ENCODE measurements at places on chromosomes 2 and 18.
A peak's percentile ranks its signal among the peaks of the same experiment; 100 is the strongest.

- DNase-seq, result peak; percentile 22
Measured at GRCh38 chr2:8872821-8873432, 35.5 kb upstream of the KIDINS220 start.

DNA sequence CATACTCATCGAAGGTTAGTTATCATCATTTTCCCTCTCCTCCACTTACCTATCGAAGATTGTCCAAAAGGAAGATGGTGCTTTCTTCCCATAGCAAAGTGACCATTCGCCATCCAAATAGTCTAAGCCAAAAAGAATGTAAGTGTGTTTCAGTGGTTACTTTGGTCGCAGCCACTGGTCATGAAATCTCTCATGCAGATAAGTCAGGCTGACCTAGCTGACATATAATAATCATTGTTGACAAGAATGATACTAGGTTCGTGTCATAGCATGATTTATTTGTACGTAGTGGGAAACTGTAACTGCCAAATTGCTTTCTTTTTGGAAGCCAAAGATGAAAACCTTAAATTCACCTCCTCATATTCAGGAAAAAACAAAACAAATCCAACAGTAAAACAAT is 89.6 kb upstream of the PMAIP1 start:
- DNase-seq, result no peak

GRCh38 chr2:204027091-204027490 is 90.5 kb downstream of the ICOS start:
- peak; percentile 20 for DNase-seq

GRCh38 chr2:67083951-67084350 is 313.2 kb upstream of the ETAA1 start:
- DNase-seq, result no peak

GRCh38 chr2:203814661-203815540 is 52.7 kb upstream of the CTLA4 start:
- DNase-seq, result peak; percentile 51

DNA sequence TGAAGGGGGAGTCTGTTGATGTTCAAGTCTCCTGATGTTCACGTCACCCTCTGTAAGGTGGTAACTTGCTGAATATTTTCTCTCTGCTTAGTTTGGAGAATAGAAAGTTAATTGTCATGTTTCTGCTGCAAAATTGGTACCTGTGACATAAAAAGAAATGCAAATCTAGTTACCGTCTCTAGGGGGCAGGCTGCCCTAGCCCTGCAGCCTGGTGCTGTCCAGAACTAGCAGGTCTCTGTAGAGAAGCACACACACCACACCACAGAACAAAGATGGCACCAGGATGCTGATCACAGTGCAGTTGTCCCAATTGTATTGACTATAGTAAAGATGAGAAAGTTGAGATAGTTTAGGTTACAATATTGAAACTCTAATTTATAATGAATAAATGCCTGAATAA is 47.0 kb downstream of the SLC9A4 start:
- DNase-seq, result no peak

GRCh38 chr2:12073217-12073852 is 326.9 kb downstream of the LPIN1 start:
- no peak for DNase-seq

DNA sequence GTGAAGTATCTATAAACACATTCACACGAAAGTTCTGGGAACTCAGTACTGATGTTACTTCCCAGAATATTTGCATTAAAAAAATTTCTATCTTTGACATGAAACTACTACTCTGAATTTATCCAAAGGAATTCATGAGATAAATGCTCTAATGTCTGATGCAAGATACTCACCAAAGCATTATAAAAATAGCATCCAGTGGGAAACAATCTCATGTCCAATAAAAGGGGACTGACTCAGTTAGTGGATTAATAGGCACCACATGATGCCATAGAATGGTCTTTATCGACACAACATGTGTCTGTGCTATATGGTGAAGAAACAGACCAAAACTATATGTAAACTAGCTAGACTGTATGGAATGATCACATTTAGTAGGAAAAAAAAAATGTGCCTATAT is 33.9 kb downstream of the LAMA3 start:
- DNase-seq, result no peak

GRCh38 chr2:25851740-25852503 is 26.4 kb downstream of the ASXL2 start:
- peak; percentile 67 for DNase-seq

DNA sequence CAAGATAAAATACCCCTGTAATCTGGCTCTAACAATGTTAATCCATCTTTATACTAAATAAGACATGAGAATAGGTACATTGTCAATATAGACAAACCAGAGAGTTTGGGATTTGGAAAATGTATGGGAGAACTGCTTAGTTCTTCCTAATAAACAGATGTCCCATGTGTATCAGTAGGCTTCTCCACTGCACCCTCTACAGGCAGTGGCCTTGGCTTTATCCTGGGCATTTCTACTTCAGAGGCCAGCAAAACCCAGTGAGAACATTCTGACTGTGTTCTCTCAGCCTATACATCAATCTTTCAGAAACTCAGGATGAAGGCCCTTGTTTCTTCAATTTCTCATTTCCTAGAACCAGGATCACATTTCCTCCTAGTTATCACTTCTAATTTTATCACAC is 1167.5 kb upstream of the ACVR2A start:
- no peak for DNase-seq

DNA sequence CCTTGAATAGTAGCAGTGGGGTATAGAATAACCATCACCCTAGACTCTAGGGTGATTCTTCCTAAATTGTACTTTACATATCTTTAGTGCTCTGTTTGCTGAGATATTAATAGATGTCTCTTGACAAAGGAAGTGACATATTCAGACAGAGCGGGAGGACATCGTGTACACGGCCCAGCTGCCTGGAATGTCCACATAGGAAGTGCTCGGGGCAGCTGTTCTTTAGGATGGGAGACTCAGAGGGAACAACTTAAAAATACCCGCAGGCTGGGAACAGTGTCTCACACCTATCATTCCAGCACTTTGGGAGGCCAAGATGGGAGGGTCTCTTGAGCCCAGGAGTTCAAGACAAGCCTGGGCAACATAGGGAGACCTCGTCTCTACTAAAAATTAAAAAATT is 206.1 kb downstream of the FAM210A start:
- DNase-seq, result no peak

DNA sequence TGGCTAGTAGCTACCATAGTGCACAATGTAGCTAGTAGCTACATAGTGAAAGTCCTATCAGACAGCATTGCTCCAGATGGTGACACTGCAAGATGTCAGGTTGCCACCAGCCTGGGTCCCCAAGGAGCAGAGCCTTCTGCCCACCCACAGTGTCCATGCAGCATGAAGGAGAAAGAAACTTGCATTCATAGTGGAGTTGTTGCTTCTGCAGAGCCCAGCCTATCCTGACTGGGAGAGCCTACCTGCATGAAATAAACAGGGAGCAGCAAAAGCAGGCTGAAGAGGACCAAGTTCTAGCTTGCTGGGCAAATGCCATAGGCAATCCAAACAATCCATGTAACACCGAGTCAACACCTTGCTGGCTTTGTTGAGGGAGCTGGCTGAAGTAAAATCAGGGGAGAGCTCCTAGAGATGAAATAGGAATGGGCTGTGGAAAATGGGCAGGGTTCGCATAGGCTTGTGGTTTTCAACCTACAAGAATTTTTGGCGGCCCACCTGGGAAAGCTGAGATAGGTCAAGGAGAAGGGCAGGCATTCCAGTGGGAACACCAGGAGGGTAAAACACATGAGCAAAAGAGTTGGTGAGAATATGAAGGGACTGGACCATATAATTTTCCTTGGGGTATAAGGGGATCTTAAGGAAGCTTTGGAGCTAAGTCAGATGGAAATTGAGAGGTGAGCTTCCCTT is 195.8 kb downstream of the CYP26B1 start:
- no peak for DNase-seq

DNA sequence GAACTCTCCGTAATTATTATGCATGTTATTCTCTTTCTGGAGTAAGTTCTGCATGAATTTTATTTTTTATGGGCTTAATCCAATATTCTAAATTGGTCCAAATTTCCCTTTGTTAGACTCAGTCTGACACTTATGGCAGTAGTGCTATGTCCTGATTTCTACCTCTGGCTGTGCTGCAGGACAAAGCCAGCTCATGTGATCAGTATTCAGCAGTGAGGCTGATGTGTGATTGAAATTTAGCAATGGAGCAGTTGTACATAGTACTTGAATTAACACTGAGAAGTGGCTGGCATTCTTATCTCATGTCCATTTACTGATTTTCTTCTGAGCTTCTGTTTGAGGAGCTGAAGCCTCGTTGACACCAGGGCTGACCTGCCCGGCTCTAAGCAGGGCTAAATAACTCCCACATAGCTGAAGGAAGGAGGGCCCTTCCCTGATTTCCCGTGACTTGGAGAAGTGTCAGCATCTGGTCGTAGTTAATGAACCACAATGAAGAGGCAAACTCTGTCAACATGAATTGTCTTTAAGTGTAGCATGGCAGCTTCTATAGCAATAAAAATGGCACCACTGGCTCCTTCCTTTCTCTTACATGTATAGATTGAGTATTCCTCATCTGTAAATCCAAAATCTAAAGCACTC is 159.0 kb upstream of the RASGRP3 start:
- no peak for DNase-seq

- DNase-seq, result no peak
Measured at GRCh38 chr18:36196238-36196995, 9.1 kb downstream of the MOCOS start.

- no peak for DNase-seq
Measured at GRCh38 chr2:64218137-64218802, 74.0 kb upstream of the PELI1 start.

DNA sequence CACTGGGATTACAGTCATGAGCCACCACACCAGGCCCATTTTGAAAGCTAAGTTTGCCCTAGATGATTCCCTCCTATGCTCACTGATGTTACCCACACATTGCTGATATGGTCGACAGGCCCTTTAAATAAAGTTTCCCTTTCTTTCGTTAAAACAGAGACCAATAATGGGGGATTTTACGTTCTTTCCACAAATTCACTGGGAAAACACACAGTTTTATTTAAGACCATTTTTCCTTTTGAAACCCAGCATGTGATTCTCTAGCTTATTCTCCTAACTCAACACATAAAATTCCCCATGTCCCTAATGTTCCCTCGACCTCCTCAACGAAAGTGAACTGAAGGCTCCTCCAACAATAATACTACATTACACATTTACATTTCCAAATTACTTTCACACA is 223.2 kb downstream of the ANAPC1 start:
- DNase-seq, result no peak

DNA sequence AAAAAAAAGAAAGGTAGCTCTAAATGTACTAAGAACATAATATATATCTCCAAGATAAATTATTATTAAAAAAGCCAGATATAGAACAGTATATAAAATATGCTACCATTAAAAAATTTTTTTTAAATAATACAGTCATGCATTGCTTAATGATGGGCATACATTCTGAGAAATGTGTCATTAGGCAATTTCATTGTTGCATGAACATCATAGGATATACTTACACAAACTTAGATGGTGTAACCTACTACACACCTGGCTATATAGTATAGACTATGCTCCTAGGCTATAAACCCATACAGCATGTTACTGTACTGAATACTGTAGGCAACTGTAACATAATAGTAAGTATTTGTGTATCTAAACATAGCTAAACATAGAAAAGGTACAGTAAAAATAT is 18.3 kb upstream of the LAPTM4A start:
- DNase-seq, result no peak

GRCh38 chr18:41706301-41706700 is 248.7 kb upstream of the PIK3C3 start:
- peak; percentile 31 for DNase-seq

DNA sequence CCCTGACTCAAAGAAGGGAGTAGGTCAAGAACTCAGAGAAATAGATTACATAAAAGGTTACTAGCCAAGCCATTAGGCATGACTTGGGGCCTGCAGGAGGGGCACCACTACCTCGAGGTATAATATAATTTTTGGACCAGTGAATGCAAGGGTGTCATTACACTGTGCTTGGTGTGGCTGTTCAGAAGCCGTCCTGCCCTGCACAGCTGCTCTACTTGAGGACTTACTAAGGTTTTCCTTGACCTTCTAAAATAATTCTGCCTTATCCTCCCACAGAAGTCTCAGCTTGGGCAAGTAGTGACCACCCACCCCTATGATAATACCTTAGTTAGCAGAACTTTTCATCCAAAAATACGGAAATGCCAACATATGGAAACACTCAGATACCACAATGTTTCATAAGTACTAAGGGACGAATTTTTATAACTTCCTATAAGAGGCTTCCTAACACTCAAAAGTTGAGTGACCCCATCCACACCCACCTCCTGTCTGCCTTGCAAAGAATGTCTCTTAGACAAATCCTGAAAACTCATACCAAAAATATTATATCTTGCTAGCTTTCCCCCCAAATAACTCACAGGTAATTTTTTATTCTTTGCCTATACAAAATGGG is 17.7 kb upstream of the ATG16L1 start:
- no peak for DNase-seq

GRCh38 chr2:47250586-47251403 is 95.7 kb upstream of the STPG4 start:
- DNase-seq, result no peak

- DNase-seq, result no peak
Measured at GRCh38 chr2:85531589-85531988, 7.4 kb upstream of the MAT2A start.

DNA sequence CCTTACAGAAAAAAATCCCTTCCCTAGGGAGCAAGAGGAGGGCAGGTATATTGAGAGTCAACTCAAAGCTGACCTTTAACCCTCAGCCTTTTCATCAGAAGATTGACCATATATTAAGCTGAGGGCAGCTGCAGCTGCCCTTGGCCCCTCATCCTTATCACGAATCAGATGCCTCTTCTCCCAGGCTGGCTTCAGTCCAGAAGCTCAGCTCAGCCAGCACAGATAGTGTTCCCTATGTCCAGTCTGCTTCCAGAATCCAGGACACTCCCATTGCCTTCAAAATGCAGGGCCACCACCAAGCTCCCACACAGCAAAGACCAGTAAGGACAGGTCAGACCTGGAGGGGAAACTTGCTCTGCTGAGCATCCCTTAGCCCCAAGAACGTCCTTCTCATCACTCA is 146.1 kb downstream of the BCL11A start:
- DNase-seq, result no peak

DNA sequence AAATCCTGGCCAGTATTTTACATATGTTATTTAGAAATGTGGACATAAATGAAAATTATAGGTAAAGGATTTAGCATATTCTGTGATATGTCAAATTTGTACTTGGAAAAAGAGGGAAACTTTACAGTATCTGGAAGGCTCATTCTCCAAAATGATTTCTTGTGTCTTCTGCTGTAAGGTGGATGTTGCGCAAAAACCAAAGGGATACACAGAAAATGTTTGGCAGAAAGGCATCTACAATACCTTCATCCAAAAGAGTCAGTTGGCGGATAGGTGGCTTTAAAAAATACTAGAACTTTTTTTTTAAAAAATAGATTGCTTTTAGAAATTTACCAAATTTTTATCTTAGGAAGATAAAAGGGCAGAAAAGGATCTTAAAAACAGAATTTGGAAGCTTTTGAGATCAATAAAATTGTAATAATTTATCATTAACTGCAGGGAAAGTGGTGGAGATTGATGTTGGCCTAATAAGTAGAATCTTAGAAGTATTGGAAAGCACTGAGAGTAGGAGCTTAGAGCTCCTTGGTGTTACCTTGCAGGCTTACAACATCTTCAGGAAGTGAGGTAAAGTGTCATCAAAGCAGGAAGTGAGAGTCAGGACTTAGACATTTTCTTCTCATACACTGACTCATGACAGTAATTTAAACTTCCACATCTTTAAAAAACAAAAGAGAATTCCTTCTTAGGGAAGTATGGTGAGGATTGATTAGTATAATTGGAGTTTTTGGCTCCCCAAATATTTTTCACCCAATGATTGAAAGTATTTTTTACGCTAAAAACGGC is 2.1 kb downstream of the NABP1 start:
- DNase-seq, result peak; percentile 83

Data from NCI-H226 (cell line).